Activated CD4-positive, alpha-beta T cell treated with anti-CD3 and anti-CD28 coated beads, Interleukin-2, amount 50 U/mL, for 1 hour (primary cell): ENCODE measurements at places on chromosomes 11 and 22.

GRCh38 chr11:128735935-128736605, 42.2 kb downstream of the FLI1 start:
- DNase-seq: no peak

GRCh38 chr11:116454951-116455350, 317.8 kb downstream of the BUD13 start:
- DNase-seq: no peak

GRCh38 chr22:42069801-42070516, 653 bp downstream of the NAGA start:
- no peak for DNase-seq

DNA sequence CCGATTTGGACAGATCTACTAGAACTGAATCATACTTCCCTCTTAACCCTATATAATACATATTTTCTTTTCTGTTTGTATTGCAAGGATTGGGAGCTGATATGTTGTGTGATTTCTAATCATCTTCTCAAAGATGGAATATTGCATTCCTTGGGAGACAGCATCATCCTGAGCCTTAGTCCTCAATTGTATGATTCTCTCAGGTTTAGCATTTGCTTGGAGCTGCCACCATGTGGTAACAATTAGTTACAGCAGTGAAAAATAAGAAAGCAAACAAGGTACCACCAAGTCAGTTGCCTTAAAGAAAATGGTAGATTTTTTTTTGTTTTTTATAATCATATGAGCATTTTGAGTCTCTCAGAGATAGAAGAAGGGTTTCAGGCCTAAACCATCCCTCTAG, 11.9 kb downstream of the SNX19 start:
- DNase-seq: no peak

- DNase-seq: no peak
Observed at GRCh38 chr22:39905687-39906086, 4.8 kb downstream of the GRAP2 start.

GRCh38 chr11:3178349-3178748, 13.2 kb upstream of the OSBPL5 start:
- DNase-seq: no peak

- DNase-seq: no peak
Observed at GRCh38 chr22:46980392-46980791, 217.9 kb downstream of the TBC1D22A start.

GRCh38 chr11:96063053-96063452, 139.1 kb upstream of the MTMR2 start:
- no peak for DNase-seq

- no peak for DNase-seq
Observed at GRCh38 chr11:3016861-3017260, 24.7 kb upstream of the NAP1L4 start.

DNA sequence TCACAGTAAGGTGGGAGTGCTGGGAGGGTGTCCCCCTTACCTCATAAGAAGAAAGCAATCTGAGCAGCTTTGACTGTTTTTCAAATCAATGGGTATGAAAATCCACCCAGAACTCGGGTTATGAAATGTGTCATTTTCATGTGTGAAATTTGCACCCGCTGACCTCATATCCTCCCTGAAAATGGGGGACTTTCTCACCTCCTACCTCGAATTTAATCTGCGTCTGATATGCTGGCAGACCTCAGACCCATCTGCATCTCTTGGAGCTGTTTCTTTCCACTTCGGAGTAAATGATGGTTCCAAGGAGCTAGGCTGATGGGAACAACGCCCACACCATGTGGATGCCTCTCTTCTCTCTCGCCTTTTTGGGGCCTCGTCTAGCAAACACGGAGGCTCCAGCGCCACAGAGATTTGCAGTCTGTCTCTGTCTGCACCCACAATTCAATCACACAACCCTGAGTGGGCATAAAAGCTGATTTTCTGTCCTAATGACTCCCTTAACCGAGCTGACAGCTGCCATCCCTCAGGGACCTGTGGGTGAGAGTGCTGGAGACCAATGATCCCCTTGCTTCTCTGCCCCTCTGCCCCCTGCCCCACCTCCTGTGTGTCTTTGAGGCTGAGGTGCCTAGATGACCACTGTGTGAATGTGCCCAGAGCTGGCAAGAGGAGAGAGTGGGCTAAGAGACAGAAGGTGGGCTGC, 71.0 kb downstream of the TRIM29 start:
- no peak for DNase-seq
